Fibroblast of skin of left quadriceps (primary cell): ENCODE measurements at places on chromosomes 2 and 18.
A peak's percentile ranks its signal among the peaks of the same experiment; 100 is the strongest.

DNA sequence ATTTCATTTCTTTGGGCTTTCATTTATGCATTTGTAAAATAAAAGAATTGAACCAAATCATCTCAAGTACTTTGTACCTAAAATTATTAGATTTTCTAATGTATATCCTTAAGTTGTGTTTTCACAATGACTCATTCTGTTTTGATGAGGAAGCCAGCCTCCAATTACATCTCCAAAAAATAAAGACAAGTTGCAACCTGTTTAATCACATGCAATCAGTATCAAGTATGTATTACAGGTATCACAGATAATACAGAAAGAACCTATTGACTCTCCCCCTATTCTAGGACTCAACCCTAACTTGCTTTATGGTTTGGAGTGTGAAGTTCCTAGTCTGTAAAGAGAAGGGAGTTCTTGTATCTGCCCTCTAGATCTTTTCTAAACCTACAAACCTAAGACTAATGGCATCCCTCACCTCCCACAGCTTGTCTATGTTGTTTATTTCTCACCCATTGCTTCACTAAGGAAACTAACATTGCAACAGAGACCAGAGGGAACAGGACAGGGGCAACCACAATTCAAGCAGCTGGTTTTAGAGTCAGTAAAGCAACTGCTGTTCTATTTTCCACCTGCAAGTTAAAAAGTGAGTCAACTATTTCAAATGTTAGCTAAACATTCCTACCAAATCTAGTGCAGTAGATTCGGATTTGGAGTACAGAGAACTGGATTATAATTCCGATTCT is 141.1 kb upstream of the ETAA1 start:
- DNase-seq = no peak

DNA sequence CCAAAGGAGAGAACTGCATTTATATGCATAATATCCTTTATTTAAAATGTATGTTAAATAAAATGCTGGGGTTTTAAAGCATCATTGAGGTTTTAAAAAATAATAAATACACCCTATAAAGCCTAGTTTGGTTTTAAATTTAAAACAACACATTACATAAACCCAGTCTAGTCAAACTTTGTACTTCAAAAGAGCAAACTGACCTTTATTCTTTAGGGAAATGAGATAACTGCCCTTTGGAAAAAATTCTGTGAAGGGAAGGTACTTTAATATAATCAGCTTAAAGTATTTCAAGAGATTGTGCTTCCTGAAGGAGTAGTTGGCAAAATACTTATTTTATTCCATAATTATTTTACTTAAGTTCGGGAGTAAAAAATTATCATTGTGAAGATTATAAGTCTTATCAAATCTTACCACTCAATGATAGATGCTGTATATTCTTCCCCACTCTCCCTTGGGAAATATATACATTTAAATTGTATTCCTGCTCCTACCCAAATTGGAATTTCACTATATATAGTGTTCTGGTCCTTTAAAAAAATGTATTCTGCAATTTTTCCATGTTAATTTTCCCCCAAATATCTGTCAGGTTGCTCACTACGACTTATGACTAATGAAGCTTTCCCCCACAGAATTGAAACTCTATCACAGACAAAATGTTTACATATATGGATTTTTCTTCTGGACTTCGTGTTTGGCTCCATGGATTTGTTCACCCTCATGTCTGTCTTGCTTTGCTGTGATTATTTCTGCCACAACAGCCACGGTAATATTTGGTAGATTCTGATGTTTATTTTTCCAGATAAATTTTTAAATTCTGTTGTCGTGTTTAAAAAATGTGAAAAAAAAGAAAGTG is 42.1 kb downstream of the ZC3H6 start:
- DNase-seq = peak; percentile 10

GRCh38 chr18:30929718-30930117 is 112.8 kb downstream of the DSC3 start:
- no peak for DNase-seq

- no peak for DNase-seq
These were observed 1.2 kb downstream of the PER2 start for GRCh38 chr2:238286987-238287736.

- DNase-seq = no peak
These were observed 15.7 kb downstream of the CCL20 start for GRCh38 chr2:227829337-227829736.

GRCh38 chr2:26852405-26853306 is 4.7 kb downstream of the DPYSL5 start:
- peak; percentile 32 for DNase-seq

- no peak for DNase-seq
These were observed 484.7 kb upstream of the NRP2 start for GRCh38 chr2:205197468-205198139.

DNA sequence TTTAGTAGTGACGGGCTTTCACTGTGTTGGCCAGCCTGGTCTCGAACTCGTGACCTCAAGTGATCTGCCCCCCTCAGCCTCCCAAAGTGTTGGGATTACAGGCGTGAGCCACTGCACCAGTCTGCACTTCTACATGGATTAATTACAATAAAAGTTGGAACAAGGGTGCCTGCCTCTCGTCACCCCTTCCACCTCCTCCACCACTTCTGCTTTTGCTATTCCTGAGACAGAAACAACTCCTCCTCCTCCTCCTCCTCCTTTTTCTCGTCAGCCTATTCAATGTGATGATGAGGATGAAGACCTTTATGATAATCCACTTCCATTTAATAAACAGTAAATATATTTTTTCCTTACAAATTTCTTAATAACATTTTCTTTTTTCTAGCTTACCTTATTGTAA is 35.2 kb downstream of the SRBD1 start:
- no peak for DNase-seq

DNA sequence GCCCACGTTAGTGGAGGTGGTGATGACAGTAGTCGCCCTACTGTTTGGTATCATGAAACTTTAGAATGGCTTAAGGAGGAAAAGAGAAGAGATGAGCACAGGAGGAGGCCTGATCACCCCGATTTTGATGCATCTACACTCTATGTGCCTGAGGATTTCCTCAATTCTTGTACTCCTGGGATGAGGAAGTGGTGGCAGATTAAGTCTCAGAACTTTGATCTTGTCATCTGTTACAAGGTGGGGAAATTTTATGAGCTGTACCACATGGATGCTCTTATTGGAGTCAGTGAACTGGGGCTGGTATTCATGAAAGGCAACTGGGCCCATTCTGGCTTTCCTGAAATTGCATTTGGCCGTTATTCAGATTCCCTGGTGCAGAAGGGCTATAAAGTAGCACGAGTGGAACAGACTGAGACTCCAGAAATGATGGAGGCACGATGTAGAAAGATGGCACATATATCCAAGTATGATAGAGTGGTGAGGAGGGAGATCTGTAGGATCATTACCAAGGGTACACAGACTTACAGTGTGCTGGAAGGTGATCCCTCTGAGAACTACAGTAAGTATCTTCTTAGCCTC is 16.2 kb downstream of the MSH6 start:
- no peak for DNase-seq

DNA sequence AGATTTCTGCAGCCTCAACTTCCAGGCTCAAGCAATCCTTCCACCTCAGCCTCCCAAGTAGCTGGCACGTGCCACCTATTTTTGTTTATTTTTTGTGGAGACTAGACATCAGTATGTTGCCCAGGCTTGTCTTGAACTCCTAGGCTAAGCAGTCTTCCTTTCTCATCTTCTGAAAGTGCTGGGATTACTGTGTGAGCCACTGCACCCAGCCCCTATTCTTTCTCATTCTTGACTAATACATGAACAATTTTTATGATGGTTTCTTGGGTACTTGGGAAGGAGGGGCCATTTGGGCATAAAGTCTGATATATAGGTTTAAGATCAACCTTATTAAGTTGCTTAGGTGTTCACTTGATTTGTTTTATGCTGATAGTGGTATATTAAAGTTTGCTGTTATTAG is 26.2 kb downstream of the EPC2 start:
- no peak for DNase-seq

DNA sequence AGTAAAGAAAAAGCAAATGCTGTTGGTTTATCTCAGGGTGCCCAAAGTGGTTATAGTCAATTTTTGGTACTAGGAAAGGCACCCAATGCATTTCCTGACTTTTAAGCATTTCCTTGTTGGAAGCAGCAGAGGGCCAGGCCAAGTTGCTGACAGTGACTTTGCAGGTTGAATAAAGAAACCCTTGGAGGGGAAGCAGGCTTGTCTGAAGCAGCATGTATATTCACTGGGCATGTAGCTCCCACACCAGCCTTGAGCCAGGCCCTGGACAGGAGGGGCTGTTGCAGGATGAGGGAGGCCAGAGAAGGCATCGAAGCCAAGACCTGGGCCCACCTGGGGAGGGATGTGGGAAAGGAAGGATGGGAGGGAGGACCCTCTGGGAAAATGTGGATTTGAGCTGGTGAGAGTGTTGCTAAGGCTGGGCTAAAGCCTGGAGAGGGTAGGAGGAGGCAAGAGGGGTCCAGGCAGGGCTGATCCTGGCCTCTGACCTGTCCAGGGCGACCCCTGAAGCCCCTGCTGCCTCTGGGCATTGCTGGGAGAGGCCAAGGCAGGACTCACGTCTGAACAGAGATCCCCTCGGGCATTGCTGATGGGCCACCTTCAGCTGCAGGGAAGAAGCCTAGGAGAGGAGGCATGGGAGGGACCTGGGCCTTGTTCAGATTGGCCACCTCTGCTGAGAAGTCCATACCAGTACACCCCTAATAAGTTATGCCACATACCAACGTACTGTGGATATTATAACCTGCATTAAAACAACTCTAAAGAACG is 79.6 kb downstream of the STPG4 start:
- no peak for DNase-seq

GRCh38 chr2:146451972-146452371 is 1392.9 kb upstream of the ACVR2A start:
- DNase-seq = no peak

- peak; percentile 24 for DNase-seq
These were observed 229.5 kb upstream of the ZC3H15 start for GRCh38 chr2:186256540-186256939.

- DNase-seq = no peak
These were observed 400.2 kb upstream of the SETBP1 start for GRCh38 chr18:44280479-44280878.

DNA sequence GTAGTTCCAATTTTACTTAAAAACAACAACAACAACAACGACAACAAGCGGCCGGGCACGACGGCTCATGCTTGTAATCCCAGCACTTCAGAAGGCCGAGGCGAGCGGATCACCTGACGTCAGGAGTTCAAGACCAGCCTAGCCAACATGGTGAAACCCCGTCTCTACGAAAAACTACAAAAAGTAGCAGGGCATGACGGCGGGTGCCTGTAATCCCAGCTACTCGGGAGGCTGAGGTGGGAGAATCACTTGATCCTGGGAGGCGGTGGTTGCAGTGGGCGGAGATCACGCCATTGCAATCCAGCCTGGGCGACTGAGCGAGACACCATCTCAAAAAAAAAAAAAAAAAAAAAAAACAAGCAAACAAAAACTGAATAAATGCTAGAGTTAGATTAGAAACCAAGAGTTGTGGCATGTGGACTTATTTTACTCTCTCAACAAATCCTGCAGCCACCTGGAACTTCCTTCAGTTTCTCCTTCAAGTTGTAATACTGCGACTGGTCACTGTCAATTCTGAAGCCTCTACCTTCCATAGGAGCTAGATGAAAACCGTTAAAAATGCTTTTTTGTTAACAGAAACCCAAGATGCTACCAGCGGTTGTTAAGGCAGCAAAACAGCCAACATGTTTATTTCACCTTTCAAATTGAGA is 1.3 kb downstream of the ATP5F1A start:
- no peak for DNase-seq

GRCh38 chr2:173056705-173057364 is 18.8 kb upstream of the MAP3K20 start:
- no peak for DNase-seq

GRCh38 chr18:3842844-3843243 is 392.9 kb downstream of the TGIF1 start:
- DNase-seq = no peak

DNA sequence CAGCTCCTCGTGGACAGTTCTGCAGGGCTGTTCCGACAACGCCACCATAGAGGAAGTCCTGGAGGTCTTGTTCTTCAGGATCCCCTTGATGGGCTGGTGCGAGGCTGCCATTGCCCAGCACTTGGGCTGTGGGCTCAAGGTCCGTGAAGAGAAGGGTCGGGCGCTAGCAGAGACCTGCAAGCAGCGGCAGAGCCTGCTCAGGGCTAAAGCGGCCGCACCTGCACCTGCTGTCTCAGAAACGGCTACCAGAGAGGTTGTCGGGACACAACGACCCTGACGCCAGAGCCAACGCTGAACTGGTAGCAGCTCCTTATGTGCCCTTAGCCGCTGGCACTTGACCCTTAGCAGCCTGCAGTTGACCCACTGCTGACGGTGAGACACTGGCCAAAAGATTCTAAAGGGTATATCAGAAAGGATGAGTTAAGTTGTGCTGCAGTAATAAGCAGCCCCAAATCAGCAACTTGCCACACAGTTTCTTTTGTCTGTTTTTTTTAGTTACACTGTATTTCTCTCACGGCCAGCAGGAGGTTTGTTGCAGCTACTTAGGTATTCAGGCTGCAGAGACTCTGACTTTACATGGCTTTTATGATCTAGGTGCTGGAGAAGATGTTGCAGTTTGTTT is 55.5 kb upstream of the ST6GAL2 start:
- DNase-seq = no peak

GRCh38 chr2:31271851-31272267 is 37.9 kb downstream of the EHD3 start:
- no peak for DNase-seq

DNA sequence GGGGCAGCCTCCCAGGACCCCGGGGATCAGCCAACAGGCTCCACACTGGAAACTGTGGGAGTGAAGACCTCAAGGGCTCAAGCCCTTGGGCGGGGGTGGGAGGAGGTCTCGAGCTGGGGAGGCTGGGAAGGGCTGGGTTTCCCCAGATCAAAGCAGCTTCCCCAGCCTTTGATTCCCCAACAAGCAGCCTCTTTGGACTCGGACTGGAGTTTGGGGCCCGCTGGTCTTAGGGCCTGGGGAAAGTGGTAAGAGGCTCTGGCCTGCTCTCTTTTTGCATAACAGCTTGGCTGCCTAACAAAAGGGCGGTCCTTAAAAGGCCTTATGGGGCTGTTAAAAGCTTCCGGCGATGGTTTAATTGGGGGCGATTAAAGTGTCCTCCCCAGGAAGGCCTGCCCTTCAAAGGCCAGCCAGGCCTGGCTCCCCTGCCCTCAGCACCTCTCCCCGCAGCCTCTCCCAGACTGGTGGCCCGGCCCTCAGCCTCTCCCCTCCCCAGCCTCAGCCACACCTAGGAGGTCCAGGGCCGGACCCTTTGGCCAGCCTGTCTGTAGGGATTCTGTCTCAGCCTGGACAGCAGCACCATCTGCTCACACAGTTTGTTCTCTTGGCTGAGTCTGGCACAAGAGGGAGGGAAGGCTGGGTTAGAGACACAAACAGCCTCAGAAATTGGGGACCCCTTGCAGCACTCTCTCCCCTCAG is 39.6 kb downstream of the ZFP36L2 start:
- no peak for DNase-seq

DNA sequence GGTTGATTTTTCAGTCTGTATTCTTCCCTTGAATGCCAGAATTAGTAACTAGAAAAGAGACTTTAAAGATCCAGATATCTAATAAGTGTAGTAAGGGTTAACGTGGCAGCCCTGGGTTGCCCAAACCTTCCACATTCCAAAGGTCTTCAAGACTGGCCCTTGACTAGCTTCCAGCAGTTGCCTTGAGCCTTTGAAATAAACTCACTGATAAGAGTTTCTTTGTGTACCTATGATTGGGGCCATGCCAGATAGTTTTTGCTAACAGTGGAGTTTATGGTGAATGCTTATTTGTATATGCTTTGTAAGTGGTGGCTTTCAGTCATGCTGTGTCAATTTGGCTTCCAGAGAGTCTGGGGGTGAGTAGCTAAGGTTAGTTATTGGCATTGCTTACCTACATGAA is 722.3 kb downstream of the RNF144A start:
- no peak for DNase-seq
